SK-MEL-5 (cell line): ENCODE measurements at places on chromosomes 6 and 20. TPM values are rescaled to one million over a fixed set of nuclear protein-coding genes. Genes with fewer than 3 reads are reported as not detected.

Gene GTSF1L
- total RNA-seq, result not detected in 2 replicates

Gene PHACTR1
- 2.8 and 2.9 TPM in 2 replicates for total RNA-seq

Gene FRK
- total RNA-seq, result 1.8 and 1.9 TPM in 2 replicates

Gene MAVS
- total RNA-seq, result 23.9 and 27.0 TPM in 2 replicates

Gene TRAPPC3L
- total RNA-seq, result 0.21 TPM in 1 of 2 replicates, not detected in the other

Gene TRIM31
- not detected in 2 replicates for total RNA-seq

Gene SPATS1
- total RNA-seq, result 0.53 and 0.74 TPM in 2 replicates

Gene HCRTR2
- total RNA-seq, result not detected in 2 replicates

Gene C6orf15
- total RNA-seq, result not detected in 2 replicates

Gene SERPINB6
- total RNA-seq, result 63.8 and 65.5 TPM in 2 replicates

Gene MYLK4
- total RNA-seq, result 0.24 and 0.34 TPM in 2 replicates

Gene DDO
- 1.7 and 2.3 TPM in 2 replicates for total RNA-seq

Gene MOXD1
- total RNA-seq, result 17.2 and 17.6 TPM in 2 replicates

Gene ADGRF5
- 0.16 and 0.29 TPM in 2 replicates for total RNA-seq

Gene SNX21
- total RNA-seq, result 14.8 and 25.5 TPM in 2 replicates

Gene IRF4
- total RNA-seq, result 69.7 and 76.9 TPM in 2 replicates

Gene OR2B6
- total RNA-seq, result not detected in 2 replicates

Gene RHAG
- not detected in 2 replicates for total RNA-seq

Gene ULBP1
- not detected in 2 replicates for total RNA-seq

Gene TSBP1
- not detected in 2 replicates for total RNA-seq

Gene OR2J3
- not detected in 2 replicates for total RNA-seq

Gene EPB41L1
- 6.0 and 9.8 TPM in 2 replicates for total RNA-seq

Gene DDX43
- total RNA-seq, result not detected in 2 replicates

Gene TGM2
- total RNA-seq, result 5.6 and 7.0 TPM in 2 replicates

Gene FITM2
- total RNA-seq, result 20.0 and 20.9 TPM in 2 replicates

Gene CALHM5
- 0.05 TPM in 1 of 2 replicates, not detected in the other for total RNA-seq

Gene TFAP2C
- total RNA-seq, result 1.5 and 2.0 TPM in 2 replicates

Gene SLC35D3
- not detected in 2 replicates for total RNA-seq

Gene CST2
- not detected in 2 replicates for total RNA-seq
